ENCODE measurements at places on chromosomes 16 and 17.

GRCh38 chr16:22232277-22233036, 26.4 kb downstream of the EEF2K start:
- no peak for DNase-seq

DNA sequence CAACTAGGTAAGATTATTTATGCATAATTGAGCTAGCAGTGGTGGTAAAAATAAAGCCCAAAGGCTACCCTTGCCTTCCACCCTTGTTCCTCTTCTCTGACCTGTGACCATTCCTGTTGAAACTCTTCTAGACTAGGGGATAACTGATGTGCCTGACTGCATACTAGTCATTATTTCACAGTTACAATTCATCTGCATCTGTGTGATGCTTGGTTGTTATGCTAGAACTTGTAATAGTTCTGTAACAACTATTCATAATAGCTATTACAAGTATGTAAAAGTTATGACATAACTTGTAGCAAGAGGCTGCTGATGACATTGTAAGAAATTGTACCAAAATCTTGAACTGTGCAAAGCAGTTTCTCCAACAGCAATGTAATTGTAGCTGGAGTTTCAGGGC, 2.4 kb upstream of the VAC14 start:
- no peak for DNase-seq

DNA sequence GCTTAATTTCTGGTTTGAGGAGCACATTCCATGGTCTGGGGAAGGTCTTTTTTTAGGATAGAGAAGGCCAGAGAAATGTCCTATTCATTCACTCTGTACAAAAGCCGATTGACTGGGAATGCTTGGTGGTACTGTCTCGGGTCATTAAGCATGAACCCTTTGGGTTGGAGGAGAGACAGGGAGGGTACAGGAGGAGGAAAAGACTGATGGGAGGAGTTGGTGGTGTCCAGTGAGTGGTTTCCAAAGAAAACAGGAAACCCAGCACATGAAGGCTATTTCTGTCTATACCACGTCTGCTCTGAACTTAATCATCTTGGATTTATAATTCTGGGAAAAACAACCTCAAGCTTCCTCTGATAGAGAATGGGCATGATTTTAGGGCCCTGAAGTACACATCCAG, 111.9 kb downstream of the XYLT1 start:
- no peak for DNase-seq

GRCh38 chr17:79919862-79920720, 80.9 kb upstream of the CBX4 start:
- no peak for DNase-seq

DNA sequence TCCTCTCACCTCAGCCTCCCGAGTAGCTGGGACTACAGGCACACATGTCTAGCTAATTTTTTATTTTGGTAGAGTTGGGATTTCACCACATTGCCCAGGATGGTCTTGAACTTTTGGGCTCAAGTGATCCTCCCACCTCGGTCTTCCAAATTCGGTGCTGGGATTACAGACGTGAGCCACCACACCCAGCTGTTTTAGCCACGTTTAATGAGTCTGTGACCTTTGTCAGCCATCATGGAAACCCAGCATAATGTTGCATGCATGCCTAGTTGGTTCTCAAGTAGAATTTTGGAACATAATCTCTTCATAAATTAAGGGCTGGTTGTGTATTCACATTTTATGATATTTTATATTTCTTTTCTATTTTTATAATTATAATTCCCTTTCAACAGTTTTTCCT, 42.0 kb downstream of the GOSR1 start:
- no peak for DNase-seq

DNA sequence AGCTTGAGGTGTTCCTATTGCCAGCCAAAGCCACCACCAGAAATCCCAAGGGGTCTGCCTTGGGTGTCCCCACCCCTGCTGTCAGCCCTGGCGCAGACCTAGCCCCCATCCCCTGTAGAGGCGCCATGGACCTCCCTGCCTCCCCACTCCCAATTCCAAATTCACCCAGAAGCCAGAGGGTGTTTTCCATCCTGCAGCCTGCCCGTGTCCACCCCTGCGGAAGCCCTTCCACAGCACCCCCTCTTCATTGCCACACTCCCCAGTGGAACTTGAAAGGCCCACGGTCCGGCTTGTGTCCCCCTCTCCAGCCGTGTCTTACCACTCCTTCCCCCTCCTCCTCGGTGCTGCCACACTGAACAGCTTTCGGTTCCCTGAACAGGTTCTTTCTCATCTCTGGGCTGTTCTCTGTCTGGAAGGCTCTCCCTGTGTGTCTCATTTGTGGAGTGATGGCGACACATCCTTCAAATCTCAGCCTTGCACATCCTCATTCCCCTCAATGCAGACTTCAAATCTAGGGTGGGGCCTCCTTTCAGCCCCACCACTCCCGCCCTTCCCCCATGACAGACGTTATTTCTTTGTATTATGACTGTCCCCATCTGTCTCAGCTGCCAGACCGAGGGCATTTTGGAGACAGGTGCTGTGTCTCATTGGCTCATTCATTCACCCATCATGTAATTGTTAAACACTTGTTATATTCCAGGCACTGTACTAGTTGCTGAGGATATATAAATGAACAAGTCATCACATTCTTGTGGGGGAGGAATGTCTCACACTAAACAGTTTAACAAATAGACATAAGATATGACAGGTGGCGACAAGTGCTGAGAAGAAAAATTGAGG, 36.3 kb downstream of the ADGRG5 start:
- DNase-seq, result no peak

DNA sequence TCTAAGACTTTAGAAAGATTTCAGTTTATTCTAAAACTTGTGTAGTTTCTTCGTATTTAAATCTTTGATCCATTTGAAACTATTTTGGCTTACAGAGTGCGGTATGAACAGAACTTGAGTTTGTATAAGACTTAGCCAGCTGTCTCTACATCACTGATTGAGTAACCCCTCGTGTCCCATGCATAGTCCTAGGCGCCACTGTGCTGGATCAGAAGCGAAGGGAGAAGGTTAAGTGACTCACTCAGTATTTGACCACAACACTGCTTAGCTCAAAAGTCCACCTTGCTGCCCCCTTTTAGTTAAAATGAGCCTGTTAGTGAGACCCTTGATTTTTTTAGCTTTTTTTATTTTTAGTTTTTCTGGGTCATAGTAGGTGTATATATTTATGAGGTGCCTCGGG, 28.4 kb downstream of the CD300LB start:
- DNase-seq, result no peak

GRCh38 chr17:19725486-19725885, 9.1 kb upstream of the SLC47A2 start:
- DNase-seq, result no peak

DNA sequence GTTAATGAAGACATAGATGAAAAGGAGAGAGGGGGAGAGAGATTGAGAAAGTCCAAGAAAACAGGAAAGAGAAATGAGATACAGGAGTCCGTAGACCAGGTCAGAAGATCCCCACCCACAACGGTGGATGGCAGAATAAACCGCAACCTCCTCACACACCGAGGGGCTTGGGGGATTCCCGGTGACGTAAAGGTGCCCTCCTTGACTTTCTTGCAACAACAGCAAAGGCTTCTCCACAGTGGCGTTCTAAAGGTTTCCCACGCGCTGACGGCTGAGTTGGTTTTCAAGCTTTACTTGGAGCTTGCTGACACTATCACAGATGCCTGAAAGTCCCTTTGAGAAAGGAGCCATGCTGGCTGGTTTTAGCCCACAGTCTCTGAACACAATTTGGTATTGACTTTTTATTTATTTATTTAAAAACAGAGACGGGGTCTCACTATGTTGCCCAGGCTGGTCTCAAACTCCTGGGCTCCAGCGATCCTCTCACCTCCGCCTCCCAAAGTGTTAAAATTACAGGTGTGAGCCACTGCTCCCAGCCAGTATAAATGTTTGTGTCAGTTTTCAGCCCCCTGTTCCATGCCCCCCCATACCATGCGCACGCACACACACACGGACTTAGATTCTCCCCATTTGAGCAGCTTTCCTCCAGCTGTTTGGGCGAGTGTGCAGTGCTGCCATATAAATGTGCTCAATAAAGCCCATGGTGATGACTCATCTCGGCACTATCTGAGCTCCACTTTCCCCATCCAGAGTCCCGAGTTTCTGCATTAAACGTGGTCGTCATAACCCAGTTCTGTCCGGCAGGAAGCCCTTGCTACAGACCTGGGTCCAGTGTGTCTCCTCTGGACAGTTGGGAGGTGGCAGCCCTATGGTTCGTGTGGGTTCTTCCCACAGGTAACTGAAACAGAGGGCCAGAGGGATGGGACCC, 33.0 kb upstream of the SEC14L1 start:
- DNase-seq, result no peak

DNA sequence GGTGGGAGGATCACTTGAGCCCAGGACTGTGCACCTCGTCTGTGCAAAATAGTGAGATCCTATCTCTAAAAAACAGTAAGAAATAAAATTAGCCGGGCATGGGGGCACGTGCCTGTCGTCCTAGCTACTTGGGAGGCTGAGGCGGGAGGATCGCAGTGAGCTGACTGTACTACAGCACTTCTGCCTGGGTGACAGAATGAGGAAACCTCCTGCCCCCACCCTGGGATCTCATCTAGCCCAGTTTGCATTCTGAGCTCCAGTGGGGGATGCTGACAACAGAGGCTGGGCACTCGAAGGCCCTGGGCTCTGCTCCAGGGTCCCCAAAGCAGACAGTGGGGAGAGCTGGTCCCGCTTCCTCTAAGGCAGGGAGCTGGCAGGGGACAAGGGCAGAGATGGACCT, 7.1 kb downstream of the NAGPA start:
- no peak for DNase-seq

- DNase-seq, result no peak
Measured at GRCh38 chr16:53053967-53054669, 673 bp upstream of the CHD9 start.

DNA sequence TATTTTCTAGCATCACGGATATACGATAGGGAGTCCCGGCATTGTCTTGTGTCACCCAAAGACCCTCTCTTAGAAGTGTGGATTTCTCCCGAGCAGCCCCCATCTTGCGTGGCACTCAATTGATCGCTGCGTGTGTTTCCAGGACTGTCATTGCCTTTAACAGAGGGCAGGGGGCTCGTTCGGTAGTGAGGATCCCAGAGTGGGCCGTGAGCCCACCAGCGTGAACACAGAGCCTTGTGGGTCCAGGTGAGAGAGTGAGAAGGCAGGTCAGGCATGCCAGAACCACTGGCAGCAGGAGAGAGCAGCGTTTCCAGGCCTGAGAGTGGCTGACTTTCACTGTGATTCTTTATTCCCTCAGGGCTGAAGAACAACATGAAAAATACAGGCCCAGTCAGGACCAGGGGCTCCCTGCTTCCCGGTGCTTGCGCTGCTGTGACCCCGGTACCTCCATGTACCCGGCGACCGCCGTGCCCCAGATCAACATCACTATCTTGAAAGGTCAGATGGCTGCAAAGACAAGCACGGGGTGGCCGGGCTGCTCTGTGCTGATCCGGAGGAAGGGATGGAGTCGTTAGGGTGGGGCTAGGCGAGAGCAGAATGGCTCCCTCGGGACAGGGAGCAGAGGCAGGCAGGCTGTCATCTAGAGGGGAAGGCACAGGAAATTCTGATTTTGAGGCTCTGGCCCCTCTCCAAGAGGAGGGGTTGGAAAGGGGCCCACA, 22.4 kb downstream of the C1QTNF1 start:
- no peak for DNase-seq

DNA sequence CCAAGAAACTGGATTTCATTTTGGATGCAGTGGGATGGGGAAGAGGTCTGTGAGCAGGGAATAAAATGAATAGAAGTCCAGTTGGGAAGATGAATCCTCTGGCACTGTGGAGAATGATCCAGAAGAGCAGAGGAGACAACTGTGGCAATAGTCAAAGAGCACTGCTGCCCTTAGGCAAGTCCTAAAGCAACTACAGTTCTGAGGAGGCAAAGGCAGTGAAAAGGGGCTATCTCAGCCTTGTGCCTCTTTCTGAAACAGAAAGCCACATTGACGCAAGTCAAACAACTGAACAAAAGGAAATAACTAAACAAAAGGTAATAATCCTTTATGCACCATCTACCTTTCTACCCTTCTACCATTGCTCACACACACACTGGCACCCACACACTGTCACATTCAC, 238.0 kb upstream of the AXIN2 start:
- no peak for DNase-seq

DNA sequence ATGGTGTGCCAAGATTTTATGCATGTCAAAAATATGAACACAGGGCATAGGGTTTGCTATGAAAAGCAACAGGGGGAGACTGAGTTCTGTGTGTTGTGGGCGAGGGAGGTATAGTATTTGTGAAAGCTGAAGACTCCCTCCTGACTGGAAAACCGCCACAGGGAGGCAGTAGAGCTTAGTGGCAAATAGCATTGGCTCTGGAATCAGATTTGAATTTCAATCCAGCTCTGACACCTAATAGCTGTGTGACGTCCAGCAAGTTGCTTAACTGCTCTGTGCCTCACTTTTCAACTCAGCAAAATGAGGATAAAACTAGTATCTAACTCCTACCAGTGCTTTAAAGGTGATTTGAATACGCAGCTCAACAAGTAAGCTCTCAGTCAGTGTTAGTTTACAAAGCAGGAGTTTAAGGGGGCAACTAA, 22.0 kb downstream of the KPNA2 start:
- DNase-seq, result peak; percentile 35

GRCh38 chr17:80330276-80330675, 69.6 kb downstream of the RNF213 start:
- DNase-seq, result no peak

DNA sequence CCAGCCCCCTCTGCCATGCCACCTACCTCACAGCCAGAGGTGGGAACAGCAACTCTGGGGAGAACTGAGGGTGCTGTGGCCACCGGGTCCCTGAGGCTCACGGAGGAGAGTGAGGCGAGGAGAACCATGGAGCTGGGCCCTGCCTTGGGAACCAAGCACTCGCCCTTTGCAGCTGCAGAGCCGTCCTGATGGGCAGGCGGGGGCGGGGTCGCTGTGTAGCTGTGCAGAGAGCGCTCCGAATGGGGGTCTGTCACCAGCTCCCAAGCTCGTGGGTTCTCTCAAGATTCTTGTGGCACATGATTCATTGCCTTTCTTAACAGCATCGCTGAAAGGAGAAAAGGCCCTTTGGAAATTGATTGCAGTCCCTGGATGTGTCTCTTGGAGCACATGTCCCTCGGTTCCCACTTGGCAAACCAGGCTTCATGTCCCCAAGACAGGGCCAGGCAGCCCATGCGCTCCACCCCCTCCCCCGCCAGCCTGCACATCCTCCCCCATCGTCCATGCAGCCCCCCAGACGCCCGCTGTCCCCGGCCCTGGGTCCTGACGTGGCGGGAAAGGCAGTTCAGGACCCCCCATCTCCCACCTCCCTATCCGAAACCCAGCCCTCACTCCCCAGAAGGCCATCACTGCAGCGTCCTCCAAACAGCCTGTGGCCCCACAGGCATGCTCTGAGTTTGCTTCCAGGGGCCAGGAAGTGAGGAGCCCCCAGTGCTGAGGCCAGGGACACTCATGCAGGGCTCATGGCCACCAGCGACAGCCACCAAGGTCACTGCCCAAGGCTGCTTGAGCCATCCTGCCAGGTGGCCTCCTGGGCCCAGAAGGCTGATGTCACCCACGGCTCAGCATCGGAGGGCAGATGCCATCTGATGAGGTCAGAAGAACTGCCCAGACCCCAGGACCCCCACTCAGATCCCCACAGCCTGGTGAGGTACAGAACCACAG, 20.6 kb upstream of the CHMP6 start:
- no peak for DNase-seq

- DNase-seq, result peak; percentile 42
Measured at GRCh38 chr17:8223356-8224126, 13.2 kb upstream of the AURKB start.
